ENCODE measurements at places on chromosomes 4 and X. TPM values are rescaled to one million over a fixed set of nuclear protein-coding genes. Genes with fewer than 3 reads are reported as not detected.

Gene CWH43
- 2.4 TPM for total RNA-seq

Gene SULT1E1
- total RNA-seq: 1.4 TPM

Gene GAGE12H
- not detected for total RNA-seq

Gene DACH2
- total RNA-seq: 0.47 TPM

Gene ADH6
- total RNA-seq: 10.2 TPM

DNA sequence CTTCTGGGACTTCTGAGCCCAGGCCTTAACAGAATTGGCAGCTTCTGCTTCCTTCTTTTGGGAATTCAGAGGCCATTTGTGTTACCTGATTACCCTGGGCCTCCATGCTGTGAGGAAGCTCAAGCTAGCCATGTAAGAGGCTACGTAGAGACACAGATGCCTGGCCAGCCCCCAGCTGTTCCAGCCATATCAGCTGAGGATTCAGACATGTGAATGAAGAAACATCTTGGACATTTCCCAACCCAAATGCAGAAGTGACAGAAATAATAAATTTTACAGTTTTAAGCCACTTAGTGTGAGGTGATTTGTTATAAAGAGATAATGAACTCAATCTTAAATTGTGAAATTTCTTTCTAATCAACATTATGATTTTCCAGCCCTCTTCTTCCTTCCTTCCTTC lies 18.7 kb upstream of the ZNF827 start:
- no peaks in the 10 kb centered on the region for H3K36me3 ChIP-seq
- H3K27me3 ChIP-seq: no peaks in the 10 kb centered on the region
- no peaks in the 10 kb centered on the region for H3K4me1 ChIP-seq
- no peak for DNase-seq
- no peak overlapping the region for H3K4me3 ChIP-seq

DNA sequence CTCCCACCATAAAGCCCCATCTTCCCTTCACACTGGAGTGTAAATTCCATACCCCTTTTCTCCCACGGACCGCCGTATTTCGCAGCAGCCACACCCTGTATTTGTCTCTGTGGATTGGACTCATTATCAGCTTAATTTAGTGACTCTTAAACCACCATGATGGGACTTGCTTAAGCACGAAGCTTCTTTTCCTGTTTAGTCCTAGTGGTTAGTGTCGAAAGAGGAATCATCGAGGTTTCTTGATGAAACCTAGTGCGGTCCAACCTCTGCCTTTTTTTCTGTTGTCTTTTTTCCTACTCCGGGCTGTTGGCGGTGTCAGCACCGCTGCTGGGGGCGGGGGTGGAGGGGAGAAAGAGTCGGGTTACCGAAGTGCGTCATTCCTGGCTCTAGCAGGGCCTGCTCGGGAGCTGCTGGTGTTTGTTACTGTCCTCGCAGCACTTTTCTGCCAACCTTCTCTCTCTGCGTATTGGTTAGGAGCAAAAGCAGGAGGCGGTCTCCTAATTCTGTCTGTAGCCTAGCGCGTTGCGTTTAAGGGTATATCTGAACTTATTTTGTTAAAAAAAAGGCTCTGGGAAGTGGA lies 1.4 kb downstream of the STAG2 start:
- no peaks in the 10 kb centered on the region for H3K36me3 ChIP-seq
- peak overlapping the region; percentile 94 for H3K4me3 ChIP-seq
- H3K27ac ChIP-seq: peak overlapping the region; percentile 99
- no peaks in the 10 kb centered on the region for H3K27me3 ChIP-seq
- no peaks in the 10 kb centered on the region for H3K4me1 ChIP-seq
- peak; percentile 96 for DNase-seq

DNA sequence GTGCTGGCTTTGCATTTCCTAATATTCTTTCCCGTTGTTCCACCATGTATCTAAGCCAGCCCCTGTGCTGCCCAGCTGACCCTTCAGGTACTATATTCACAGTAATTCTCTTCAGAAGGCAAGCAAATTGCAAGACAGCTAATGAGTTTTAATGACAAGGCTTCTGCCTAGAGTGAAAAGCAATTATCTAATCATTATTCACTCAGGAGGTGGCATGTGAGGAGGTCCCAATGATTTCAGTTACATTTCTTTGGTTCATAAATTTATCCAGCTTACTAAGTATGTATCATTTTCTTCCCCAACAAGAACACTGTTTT lies 123.0 kb downstream of the RASGEF1B start:
- no peaks in the 10 kb centered on the region for H3K4me1 ChIP-seq
- H3K36me3 ChIP-seq: no peaks in the 10 kb centered on the region
- no peak overlapping the region for H3K27ac ChIP-seq
- DNase-seq: no peak

- H3K4me3 ChIP-seq: no peak overlapping the region
- DNase-seq: no peak
- no peak overlapping the region for H3K27ac ChIP-seq
- no peaks in the 10 kb centered on the region for H3K36me3 ChIP-seq
- H3K27me3 ChIP-seq: no peaks in the 10 kb centered on the region
Observed at GRCh38 chr4:125836597-125837195, 521.9 kb downstream of the FAT4 start.

GRCh38 chrX:37825215-37825842 lies 22.0 kb downstream of the DYNLT3 start:
- no peaks in the 10 kb centered on the region for H3K27me3 ChIP-seq
- H3K4me3 ChIP-seq: no peak overlapping the region
- H3K4me1 ChIP-seq: no peaks in the 10 kb centered on the region
- no peaks in the 10 kb centered on the region for H3K36me3 ChIP-seq
